ENCODE measurements at places on chromosomes 2 and 18.

DNA sequence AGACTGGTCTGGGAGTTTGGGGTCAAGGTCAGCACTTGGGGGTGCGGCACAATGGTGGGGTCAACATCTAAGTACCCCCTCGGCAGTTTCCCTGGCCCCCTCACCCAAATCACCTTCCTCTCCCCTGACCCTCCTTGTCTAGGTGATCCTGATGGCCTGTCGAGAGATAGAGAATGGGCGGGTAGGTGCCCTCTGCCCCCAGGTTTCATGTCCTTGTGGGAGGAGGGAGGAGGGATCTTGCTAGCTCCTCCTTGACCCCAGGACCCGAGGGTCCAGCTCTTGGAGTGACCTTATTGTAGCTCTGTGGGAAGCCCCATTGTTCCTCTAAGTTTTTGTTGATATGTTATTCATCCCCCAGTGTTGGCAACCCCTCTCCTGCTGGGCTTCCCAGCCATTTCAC lies 3.6 kb downstream of the PTPN18 start:
- no peak for DNase-seq

- no peak for DNase-seq
Observed at GRCh38 chr2:111204706-111205105, 84.0 kb downstream of the BCL2L11 start.

GRCh38 chr2:215487002-215487372 lies 51.1 kb upstream of the FN1 start:
- DNase-seq: no peak

GRCh38 chr18:74533666-74534065 lies 634 bp upstream of the CNDP1 start:
- no peak for DNase-seq

- DNase-seq: no peak
Observed at GRCh38 chr2:75495862-75496261, 64.9 kb downstream of the EVA1A start.

DNA sequence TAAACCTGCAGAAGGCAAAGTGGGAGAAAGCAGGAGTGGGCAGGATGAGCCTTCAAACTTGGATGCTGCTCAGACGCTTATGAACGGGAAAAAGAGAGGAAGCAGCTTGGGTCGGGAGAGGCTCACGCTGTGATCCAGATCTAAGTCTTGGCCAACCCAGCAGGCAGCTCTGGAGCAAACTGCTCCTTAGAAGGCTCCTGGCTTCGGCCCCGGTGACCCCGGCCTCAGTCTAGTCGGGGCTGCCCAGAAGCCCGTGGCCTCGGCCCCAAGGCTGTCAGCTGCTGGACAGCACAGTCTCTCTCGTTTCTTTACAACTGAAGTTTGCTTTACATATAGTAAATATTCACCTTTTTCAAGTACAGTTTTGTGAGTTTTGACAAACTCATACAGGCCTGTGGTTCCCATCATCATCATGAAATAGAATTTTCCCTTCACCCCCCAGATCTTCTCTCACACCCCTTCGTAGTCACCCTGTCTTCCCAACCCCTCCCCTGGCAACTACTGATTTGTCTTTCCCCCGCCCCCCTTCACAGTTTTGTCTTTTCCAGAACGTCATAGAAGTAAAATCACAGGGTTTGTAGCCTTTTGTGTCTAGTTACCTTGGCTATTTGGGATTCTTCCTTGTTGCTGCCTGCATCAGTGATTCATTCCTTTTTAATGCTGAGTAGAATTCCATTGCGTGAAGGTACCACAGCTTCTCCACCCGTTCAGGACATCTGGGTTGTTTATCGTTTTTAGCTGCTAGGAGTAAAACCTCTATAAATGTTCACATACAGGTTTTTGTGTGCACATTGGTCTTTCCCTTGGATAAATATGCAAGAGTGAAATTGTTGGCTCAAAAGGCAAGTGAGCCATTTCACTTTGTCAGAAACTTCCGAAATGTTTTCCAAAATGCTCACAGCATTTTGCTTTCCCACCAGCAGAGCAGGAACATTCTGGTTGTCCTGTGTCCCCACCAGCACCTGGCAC lies 35.1 kb downstream of the MYO7B start:
- no peak for DNase-seq

GRCh38 chr2:67917332-67918054 lies 145.3 kb downstream of the C1D start:
- DNase-seq: peak; percentile 91

DNA sequence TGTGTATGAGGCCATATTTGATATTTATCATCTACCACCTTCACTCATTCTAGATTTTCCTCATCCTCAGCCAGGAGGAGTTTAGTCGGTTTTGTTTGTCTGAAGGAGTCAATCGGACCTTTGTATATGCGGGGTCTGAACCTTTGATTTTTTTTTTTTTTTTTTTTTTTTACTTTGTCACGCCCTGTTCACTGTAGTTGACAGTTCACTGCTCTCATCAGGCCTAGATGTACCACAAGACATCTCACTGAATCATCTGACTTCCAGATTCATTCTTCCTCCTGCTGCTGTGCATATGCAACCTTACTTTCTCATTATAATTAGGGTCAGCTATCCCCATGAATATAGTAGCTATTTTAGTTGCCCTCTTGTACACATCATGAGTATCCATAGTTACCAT lies 133.2 kb downstream of the ARHGAP15 start:
- no peak for DNase-seq

DNA sequence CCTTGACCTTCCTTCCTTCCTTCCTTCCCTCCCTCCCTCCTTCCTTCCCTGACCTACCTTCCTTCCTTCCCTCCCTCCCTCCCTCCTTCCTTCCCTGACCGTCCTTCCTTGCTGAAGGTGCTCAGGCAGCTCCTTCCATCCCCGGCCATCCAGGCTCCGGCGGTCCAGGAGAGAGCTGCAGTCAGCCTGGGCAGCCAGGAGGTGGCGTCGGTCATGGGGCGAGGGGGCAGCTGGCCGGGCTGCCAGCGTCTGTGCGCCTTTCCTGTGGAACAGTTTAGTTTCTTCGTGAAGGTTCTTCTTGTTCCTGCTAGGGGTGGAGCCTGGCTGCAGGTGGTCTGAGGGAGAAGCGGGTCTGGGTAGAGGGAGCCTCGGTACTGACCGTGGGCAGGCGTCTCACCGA lies 15.7 kb downstream of the GPR35 start:
- DNase-seq: peak; percentile 13

GRCh38 chr18:43303376-43303775 lies 26.1 kb upstream of the SYT4 start:
- no peak for DNase-seq

DNA sequence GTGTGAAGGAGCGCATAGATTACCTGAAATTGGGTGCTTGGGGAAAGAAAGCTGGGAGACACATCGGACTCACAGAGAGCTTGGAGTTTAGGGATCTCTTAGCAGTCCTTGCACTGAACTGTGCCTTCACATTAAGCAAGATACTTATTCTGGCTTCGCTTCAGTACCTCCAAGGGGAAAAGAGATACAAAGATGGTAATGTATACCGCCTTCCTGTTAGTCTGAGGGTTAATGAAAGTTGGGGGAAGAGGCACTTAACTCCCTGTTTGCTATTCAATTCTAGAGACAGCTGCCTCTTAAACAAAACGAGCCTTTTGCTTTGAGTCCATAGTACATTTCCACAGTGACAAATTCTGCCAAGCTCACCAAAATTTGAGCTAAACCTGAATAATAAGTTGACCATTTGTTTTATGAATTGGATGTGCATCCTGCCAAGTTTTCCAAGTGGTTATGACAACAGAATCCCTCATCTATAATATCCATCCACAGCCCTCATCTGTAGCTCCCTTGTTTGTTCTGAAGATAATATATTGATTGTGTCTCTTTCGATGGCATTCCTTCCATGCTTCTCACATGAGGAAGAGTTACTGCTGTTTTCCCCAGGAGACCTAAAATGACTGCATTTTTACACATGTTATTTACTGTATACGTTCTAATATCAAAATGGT lies 287.1 kb upstream of the ATP5MC3 start:
- DNase-seq: no peak

DNA sequence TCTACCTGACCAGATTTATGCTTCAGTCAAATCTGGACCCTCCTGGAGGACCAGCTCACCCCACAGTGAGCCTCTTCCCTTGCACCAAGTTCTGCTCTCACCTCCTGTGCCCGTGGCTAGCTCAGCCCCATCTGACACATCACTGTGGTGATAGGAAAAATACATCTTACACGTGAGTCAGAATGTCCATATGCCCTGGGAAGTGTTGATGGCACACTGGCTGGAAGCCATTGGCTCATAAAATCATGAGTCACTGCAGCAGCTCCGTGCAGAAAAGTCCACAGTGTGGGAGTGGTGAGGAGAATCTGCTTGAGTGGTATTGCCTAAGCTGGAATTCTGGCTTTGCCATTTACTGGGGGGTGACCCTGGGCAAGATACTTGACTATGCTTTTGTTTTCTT lies 42.6 kb upstream of the RAPGEF4 start:
- DNase-seq: peak; percentile 99

GRCh38 chr2:237617587-237617982 lies 9.8 kb upstream of the LRRFIP1 start:
- no peak for DNase-seq

DNA sequence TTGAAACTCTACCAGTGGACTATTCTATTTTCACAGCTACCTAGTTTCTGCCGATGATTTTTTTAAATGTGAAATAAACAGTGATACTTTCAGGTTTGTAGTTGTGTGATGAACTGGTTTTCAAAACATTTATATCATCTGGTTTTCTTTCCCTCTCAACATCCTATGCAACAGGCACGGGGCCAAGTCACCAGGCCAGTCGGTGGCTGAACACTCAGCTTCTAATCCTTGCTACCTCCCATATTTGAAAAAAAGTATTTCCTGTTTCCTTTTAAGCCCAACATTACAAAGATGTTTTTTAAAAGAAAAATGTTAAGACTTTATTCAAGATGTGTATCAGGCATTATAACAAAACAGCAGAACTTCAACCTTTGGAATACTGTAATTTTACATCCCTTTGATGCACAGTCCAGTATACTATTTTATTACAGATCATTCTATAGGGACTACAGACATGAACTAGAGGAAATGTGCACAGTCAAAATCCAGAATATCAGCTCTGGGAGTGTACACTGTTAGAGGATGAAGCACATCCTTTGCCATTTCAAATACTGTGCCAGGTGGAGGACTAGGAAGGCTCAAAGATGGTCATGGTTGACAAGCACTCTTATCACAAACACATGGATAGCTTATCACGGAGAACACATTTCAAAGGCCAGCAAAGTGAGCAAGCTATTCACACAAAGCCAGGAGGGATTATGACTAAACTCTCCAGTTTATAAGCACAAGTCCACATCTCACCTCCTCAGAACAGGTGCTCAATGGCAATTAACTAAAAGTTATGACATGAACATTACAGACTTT lies 14.6 kb downstream of the MRPL35 start:
- no peak for DNase-seq

DNA sequence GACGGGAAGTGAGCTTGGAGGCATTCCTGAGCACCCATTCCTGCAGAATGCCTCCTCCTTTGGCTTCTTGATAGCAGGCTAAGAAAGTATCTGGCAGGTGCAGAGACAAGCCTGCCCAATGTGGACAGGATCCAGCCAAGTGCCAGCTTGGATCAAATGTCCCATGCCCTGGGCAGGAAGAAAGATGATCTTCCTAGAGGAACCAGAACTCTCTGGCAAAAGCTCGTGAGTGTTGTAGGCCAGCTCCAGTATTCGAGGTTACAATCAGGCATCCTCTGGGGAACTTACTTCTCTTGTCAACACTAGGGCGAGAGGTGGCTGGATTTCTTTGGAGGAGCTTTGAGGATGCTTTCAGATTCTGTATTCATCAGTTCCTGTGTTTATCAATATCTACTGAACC lies 29.9 kb upstream of the PDIA6 start:
- no peak for DNase-seq

DNA sequence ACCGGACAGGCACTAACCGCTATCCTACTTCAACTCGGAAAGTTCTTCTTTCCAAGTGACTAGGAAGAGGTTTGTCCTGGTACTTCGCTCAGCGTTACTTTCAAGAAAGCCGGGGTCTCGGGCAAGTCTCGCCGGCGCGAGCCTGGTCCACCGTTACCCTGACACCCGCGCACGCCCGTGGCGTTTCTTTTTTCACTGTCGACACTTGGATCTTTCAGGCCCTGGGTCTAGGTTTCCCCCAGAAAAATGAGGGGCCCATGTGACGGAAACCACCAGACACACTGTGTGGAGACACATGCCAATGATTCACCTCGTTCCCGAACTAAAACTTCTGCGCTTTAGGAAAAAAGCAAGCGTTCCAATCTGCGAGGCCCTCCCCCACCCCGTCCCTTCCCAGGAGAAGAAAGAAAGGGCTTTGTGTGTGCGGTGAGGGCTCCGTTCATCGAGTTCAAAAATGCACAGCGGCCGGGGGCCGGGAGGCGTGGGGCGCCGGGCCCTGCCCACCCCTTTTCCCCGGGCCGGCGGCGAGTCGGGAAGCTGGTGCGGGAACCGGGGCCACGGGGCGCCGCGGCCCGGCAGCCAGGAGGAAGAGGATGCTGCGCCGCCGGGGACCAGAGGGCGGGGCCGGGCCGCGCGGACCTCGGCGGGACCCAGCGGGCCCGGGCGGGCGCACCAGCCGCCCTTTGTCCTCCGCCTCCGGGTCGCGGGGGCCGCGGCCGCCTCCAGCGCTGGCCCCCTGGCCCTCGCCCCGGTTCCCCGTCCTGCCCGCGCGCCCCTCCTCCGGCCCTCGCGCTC lies 2.6 kb downstream of the ZNF521 start:
- DNase-seq: peak; percentile 61

DNA sequence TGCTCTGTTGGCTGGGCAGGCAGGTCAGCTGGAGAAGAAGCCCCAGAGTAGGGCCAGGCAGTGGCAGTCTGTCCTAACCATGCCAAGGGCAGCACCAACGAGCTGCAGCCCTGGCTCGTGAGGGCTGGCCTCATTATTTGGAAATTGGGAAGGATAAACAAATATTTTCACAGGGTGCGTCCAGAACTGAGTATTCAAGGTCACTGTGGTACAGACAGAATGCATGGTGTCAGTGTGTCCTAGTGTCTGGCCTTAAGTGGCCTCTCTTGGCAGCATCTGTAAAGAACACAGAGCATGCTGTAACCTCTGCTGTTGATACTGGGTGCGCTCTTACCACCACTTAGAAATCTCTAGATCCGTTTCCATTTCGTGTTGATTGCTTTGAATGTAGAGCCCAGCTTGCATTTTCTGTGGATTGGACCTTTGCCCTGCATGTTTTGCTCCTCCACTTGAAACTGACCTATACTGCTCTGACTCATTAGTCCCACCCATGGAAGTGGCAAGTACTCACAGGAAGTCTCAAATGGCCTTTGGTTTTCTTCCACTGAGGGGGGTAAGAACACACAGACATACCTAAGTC lies 88.2 kb downstream of the GREB1L start:
- peak; percentile 66 for DNase-seq

DNA sequence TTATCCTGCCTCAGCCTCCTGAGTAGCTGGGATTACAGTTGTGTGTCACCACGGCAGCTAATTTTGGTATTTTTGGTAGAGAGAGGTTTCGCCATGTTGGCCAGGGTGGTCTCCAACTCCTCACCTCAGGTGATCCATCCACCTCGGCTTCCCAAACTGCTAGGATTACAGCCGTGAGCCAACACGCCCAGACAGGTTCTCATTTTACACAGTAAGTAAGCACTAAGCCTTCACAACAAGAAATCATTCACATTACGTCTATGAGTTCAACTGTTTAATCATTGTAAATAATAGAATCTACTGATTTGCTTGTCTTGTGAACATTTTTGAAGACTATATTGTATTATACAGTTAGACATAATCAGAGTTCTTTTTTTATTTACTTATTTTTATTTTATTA lies 131.5 kb upstream of the LRATD1 start:
- no peak for DNase-seq

- DNase-seq: no peak
Observed at GRCh38 chr2:187506416-187506815, 47.8 kb downstream of the TFPI start.
